Right hindlimb (tissue), 1 donor: ENCODE measurements at places on chromosomes 2 and 18.

DNA sequence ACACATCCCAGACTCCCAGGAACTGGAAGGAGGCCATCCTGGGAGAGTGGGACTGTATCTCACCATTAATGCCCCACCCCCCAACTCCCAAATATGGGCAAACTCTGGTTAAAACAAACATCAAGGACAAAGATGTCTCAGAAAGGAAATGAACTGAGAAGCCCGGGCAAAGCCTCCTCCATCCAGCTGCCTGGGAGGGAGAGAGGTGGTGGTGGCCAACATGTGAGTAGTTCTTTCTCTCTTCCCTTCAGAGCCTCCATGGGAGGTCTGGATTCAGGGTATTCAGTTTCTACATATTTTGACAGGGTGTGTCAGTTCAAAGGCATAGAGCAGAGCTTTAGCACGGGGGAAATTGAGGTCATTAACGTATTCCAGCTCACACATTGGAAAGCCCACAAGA lies 57.5 kb downstream of the CXCR4 start:
- no peak for DNase-seq

- DNase-seq: no peak
These were observed 47.6 kb downstream of the ODC1 start for GRCh38 chr2:10400568-10400977.

GRCh38 chr2:128405467-128405900 lies 86.8 kb upstream of the HS6ST1 start:
- DNase-seq: no peak

- DNase-seq: no peak
These were observed 763 bp downstream of the CCDC141 start for GRCh38 chr2:179049203-179049545.

DNA sequence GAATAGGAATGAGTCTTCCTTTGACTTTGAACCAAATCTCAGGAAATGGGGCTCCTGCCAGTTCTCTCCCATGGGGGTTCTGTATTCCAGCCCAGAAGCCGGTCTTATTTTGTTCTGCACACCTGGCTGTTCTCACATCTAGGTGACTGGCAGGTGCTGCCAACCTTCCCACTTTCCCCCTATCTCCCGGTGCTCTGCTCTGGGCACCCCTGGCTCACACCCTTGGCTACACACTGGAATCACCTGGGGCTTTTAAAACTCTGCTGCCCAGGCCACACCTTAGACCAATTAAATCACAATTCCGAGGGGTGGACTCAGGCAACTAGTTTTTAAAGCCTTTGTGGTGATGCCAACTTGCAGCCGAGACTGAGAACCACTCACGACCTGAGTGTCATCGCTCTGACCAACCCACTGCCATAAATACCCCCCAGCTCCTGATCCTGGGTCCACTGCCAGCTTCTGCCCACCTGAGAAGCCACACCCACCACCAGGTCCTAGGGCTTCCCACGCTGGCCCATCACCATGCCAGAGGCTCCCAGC lies 69.2 kb downstream of the KCNF1 start:
- no peak for DNase-seq

DNA sequence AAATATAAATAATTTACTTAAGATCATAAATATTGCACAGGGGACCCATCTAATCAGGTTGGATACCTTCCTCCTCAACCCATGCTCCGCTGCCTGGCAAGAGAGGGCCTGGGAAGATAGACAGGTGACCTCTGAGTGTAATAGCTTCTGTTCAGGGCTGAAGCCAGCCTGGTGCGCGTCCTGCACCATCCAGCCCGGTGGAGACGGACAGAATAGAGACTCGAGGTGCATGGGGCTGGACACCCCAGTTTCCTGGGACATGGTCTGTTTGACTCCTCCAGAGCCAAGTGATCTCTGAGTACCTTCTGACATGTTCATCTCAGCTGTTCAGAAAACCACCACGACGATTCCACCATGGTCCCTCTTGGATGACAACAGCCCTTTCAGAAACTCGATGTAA lies 209.3 kb upstream of the MYT1L start:
- DNase-seq: no peak

GRCh38 chr2:217249121-217250012 lies 389.5 kb upstream of the TNP1 start:
- DNase-seq: no peak

- no peak for DNase-seq
These were observed 16.6 kb downstream of the SMC6 start for GRCh38 chr2:17736989-17737388.

DNA sequence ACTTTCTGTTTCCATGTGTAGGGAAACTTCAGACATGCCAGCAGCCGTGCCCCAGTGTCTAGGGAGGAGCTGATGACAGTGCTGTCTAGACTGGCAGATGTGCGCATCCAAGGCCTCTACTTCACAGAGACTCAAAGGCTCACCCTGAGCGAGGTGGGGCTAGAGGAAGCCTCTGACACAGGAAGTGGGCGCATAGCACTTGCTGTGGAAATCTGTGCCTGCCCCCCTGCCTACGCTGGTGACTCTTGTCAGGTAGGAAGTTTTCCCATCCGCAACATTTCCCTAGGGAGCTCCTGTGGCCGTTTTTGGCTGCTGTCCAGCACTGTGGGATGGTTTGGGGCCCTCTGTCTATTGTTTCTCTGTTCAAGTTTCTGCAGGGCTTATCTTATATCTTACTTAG lies 143.1 kb upstream of the TTC39C start:
- DNase-seq: no peak

GRCh38 chr18:37261246-37261840 lies 304.3 kb downstream of the CELF4 start:
- DNase-seq: no peak

DNA sequence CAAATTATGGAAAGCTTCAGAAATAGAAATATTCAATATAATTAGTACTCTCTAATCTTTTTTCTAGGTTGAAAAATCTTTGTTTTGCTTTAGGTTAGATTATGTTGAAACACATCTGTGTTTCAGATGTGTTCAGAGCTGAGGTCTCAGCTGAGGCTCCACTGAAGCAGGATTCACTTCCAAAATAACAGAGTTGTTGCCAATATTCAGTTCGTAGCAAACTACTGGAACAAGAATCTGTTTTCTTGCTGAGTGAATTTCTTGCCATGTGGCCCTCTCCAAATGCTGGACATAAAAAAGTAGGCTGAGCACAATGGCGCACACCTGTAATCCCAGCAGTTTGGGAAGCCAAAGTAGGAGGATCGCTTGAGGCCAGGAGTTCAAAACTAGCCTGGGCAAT lies 8.7 kb downstream of the PHOSPHO2 start:
- peak; percentile 32 for DNase-seq

GRCh38 chr2:208013285-208014178 lies 11.8 kb downstream of the PLEKHM3 start:
- DNase-seq: no peak
